Cerebellar cortex (tissue), 1 donor: ENCODE measurements at places on chromosomes 3 and 15.

DNA sequence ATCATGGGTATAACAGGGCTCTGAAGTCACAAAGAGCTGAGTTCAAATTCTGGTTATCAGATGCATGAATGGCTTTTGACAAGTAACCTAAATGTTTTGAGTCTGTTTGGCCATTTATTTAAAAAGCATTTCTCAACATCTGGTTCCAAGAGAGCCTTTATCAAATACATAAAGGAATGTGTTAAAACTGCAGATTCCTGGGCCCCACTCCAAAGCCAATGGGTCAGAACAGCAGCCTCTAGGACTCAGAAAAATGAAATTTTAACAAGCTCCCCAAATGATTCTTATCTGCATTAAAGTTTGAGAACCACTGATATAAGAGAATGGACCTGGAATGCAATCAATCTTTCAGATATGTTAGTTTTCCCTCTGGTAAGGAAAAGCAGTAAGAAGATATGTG, 3.4 kb downstream of the B4GALT4 start:
- DNase-seq = no peak

- DNase-seq = no peak
These were observed 22.1 kb downstream of the LOXL1 start for GRCh38 chr15:73948396-73948795.

DNA sequence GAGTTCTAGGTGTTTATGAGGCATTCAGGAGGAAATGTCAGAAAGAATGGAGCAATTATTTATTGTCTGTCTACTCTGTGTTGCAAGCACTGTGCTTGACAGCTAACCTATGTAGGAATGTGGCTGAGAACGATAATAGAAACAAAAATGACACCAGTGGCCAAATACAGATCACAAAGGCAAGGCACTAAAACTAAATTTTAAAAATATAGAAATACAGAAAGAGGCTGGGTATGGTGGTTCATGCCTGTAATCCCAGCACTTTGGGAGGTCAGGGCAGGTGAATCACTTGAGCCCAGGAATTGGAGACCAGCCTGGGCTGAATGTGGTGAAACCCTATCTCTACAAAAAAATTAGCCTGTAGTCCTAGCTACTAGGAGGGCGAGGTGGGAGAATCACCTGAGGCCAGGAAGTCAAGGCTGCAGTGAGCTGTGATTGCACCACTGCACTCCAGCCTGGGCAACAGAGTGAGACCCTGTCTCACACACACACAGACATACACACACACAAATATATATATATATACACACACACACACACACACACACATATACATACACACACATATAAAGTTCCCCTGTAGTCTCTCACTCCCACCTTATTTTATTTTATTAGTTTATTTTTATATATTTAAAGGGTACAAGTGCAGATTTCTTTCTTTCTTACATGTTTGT, 6.0 kb downstream of the PRKCI start:
- DNase-seq = no peak

DNA sequence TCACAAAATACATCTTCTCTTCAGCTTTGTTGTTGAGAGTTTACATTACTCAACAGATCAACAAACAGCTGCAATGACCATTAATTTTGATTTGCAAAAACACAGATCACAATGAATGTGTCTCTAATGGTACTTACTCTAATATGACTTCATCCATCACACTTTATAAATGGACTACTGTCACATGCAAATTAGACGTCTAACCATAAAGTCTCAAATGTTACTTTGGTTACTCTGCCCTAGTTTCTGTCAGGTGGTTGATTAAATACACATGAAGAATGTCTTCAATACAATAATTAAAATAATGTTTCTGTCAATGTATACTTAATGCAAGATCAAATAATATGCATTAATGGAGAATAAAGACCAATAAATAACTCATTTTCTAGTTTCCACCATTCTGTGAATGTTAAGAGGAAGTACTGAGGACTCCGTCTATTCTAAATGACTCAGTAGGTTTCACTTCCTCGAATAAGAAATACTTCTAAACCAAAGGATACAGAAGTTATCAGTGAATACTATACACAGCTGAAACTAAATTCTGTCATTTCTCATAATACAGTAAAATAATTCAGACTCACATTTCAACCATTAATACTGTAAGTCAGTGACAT, 145.8 kb downstream of the CBLB start:
- no peak for DNase-seq

DNA sequence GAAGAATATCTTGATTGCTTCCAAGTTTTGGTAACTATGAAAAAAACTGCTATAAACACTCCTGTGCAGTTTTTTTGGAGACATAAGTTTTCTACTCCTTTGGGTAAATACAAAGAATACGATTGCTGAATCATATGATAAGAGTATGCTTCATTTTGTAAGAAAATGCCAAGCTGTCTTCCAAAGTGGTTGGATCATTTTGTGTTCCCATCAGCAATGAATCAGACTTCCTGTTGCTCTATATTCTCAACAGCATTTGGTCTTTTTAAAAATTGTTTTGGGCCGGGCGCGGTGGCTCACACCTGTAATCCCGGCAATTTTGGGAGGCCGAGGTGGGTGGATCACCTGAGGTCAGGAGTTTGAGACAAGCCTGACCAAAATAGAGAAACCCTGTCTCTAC, 14.5 kb downstream of the BTD start:
- DNase-seq = no peak

GRCh38 chr3:112793326-112794081, 53.2 kb downstream of the CD200R1L start:
- no peak for DNase-seq

- DNase-seq = no peak
These were observed 8.3 kb downstream of the PLD1 start for GRCh38 chr3:171801738-171802589.

GRCh38 chr3:56725175-56725574, 42.1 kb upstream of the TASOR start:
- no peak for DNase-seq
